ENCODE measurements at places on chromosomes 13 and 19.

- no peak for DNase-seq
Measured at GRCh38 chr13:75876142-75877050, 240.3 kb downstream of the LMO7 start.

- DNase-seq, result no peak
Measured at GRCh38 chr19:29944390-29945012, 2.5 kb downstream of the URI1 start.

- no peak for DNase-seq
Measured at GRCh38 chr13:24223341-24224231, 63.1 kb downstream of the SPATA13 start.

DNA sequence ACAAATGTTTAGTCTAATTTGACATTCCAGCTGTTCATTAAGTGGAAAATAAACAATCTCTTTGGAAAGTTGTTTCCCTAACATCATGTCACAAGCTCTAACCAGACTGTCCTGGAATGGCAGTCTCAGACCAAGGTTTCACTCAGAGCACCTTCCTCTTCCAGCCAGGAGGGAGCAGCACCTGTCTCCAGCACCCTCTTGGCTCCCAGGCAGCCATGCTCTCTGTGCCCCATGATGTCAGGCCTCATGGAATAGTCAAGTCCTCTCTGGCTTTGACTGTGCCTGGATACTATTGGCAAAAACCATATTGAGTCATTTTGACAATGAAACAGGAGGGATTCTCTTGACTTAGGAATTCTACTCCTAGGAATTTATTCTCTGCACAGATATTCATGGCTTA lies 171.4 kb downstream of the OXGR1 start:
- DNase-seq, result no peak

DNA sequence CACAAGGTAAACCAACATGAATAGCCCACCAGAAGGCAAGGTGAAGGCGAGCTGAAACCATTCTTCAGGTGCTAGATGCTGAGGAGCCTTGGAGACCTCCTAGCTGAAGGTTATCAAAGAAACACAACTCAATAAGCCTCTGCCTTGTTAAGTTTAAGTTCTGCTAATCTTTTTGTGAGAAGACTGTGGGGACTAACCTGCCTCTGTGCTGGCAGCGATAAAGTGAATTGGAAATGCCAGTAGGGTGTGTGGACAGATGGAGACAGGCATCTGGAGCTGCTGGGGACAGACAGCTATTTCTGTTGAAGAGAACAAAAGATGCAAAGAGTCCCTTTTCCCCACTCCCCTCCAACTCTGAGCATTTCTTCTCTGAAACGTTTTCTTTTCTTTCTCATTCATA lies 33.5 kb upstream of the FLT1 start:
- DNase-seq, result no peak

DNA sequence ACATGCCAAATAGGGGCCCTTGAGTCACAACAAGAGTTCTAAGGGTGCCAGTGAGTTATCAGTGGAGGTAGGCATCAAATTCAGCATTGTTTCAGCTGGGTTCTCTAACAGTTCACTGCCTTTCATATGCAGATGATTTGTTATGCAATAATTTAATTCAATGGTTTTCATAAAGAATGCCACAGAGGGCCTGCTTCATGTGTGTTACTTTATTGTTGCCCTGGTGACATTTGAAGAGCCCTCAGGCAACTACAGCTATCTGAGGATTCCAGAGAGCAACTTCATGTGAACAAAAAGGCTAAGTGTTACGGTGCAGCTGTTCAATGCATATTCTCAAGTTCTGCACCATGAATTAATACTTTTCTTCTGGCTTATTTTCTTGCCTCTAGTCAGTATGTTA lies 43.1 kb upstream of the STARD13 start:
- DNase-seq, result no peak

GRCh38 chr19:6002591-6002990 lies 24.7 kb upstream of the RANBP3 start:
- no peak for DNase-seq
